ENCODE measurements at places on chromosomes 6 and 20.

- DNase-seq: no peak
Observed at GRCh38 chr6:16301511-16301910, 63.1 kb downstream of the GMPR start.

GRCh38 chr6:34161857-34162515 is 16.1 kb upstream of the GRM4 start:
- DNase-seq: no peak

GRCh38 chr6:26457264-26457805 is 420 bp upstream of the BTN2A1 start:
- no peak for DNase-seq

GRCh38 chr20:38779247-38780097 is 26.0 kb upstream of the PPP1R16B start:
- DNase-seq: no peak

GRCh38 chr6:33958526-33959328 is 154.9 kb upstream of the MLN start:
- no peak for DNase-seq

- no peak for DNase-seq
Observed at GRCh38 chr6:68891419-68891818, 256.3 kb downstream of the ADGRB3 start.

GRCh38 chr6:13405961-13406477 is 77.7 kb upstream of the TBC1D7 start:
- DNase-seq: no peak

DNA sequence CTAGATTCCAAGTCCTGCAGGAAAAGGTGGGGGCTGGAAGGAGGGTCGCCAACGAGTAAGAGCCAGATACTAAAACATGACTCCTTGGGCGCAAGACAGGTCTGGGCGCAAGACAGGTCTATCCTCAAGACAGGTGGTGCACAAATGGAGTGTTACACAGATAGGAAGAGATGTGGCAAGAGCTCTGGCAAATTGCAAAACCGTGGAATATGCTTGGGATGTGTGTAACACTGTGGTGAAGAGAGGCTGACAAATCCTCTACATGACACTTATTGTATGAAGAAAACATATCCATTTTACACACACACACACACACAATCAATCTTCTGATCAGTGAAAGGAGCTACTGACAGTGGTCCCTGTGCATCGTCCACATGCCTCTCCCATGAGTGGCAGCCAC is 77.6 kb downstream of the TBC1D7 start:
- DNase-seq: no peak

DNA sequence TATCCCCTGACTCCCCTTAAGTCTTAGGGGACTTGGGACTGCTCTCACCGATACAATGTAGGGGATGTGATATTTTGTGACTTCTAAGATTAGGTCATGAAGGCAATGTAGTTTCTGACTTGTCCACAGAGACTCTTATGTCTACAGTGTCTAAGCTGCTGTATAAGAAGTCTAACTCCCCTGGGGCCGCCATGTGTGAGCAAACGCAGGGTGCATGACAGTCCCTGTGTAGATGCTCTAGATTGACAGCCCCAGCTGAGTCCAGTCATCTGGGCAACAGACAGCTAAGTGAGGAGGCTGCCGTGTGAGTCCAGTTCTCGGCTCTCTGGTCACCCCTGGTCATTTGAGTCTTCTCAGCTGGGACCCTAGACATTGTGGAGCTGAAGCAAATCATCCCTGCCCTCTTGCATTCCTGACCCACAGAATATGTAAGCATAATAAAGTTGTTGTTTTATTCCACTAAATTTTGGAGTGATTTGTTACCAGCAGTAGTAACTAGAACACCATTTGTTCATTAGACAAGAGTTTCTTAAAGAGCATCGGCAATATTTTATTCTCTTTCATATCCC is 743.3 kb upstream of the CHD6 start:
- DNase-seq: no peak

DNA sequence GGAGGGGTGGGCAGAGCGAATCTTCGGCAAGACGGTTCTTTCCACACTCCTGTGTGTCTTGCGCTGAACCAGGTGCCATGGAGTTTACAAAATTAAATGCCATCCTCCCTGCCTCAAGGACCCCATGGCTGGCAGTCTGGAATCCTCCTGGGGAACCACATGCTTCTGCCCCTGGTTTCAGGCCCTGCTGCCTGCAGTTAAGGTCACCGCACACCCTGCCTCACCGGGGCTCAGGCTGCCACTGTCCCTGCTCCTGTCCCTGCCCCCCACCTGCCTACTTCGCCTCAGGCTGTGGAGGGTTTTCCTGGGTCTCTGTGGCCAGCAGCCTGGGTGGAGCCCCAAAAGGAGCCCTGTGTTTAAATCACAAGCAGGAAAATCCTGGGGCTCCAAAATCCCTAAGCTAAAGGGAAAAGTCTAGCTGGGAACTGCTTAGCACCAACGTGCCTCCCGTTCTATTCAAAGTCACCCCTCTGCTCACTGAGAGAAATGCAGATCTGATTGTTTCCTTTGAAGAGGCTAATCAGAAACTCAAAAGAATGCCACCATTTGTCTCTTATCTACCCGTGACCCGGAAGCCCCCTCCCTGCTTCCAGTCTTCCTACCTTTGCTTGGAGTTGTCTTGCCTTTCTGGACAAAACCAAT is 10.6 kb upstream of the TTLL2 start:
- DNase-seq: no peak
